IPS DF 6.9 (cell line): ENCODE measurements at places on chromosomes 2 and 18.

DNA sequence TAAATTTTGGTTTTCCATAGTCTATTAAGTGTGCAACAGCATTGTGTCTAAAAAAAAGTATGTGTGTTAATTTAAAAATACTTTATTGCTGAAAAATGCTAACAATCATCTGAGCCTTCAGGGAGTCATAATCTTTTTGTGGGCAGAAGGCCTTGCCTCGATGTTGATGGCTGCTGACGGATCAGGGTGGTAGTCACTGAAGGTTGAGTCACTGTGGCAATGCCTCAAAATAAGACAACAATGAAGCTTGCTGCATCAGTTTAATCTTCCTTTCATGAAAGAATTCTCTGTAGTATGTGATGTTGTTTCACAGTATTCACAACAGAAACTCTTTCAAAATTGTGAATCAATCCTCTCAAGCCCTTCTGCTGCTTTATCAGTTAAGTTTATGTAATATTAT is 31.3 kb downstream of the HDHD2 start:
- no peak for DNase-seq

DNA sequence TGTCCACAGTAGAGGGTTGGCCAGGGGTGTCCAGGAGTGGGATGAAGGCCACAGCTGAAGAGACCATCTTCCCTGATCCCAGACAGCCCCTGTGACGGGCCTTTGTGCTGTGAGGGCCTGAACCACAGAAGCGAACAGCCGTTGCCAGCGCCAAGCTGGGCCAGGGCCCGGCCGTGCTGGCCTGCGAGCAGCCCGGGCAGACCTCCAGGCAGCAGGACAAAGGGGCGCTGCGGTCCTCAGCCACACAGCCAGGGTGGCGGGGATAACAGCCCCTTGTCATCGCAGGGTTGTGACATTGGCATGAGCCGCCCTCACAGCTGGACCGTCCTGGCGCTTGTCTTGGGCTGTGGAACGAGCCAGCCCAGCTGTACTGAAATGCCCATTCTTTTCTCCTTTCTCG is 161.1 kb downstream of the FAM210A start:
- no peak for DNase-seq

DNA sequence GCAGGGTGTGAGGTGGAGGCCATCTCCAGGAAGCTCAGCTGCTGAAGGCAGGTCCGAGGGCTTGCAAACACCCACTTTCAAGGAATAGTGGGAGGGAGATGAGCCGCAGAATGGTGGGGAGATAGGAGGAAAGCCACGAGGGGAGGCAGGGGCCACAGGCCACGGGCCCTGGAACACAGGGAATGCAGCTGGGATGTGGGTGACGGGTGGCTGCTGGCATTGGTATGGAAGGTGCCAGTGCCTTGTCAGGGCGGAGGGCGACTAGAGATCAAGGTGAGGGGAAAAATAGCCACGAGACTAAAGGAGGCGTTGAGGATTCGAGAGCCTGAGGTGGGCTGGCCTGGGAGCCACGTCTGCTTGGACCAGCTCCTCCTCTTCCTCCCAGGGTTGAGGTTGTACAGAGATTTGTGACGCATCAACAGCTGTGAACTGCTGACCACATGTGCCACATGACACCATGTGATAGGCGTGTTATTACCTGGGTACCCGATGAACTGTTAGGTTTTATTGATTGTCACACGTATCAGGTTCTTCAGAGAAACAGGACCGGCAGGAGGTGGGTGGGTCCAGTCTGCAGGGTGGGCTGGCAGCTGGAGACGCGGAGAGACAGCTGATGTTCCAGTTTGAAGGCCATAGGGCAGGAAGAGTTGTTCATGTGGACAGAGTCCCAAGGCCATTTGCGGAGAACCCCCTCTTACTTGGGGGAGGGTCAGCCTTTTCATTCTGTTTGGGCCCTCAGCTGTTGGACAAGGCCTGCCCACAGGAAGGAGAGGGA is 9.9 kb downstream of the IMPA2 start:
- no peak for DNase-seq

GRCh38 chr2:134549104-134549503 is 169.7 kb downstream of the TMEM163 start:
- no peak for DNase-seq

GRCh38 chr2:222256250-222256649 is 42.5 kb downstream of the PAX3 start:
- DNase-seq, result no peak

- no peak for DNase-seq
These were observed 81.7 kb upstream of the FAM98A start for GRCh38 chr2:33680644-33681363.

- no peak for DNase-seq
These were observed 2.0 kb downstream of the ACAA2 start for GRCh38 chr18:49811151-49811938.

DNA sequence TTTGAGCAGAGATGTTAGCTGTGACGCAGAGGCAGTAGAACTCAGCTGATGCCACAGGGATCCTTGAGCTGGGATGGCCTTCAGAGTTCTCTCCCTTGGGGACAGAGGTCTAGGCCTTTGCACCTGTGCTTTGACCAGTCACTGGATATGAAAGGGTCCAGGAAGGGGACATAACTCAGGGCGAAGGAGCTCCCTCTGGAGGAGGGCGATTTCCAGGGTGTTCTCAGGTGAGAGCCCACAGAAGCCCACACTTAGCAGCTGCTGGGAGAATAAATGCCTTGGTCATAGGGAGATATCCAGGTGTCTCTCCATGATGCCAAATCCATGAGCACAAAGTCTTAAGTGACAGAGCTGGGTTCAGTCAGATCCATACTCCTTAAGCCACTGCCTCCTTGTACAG is 369.2 kb downstream of the NYAP2 start:
- no peak for DNase-seq

DNA sequence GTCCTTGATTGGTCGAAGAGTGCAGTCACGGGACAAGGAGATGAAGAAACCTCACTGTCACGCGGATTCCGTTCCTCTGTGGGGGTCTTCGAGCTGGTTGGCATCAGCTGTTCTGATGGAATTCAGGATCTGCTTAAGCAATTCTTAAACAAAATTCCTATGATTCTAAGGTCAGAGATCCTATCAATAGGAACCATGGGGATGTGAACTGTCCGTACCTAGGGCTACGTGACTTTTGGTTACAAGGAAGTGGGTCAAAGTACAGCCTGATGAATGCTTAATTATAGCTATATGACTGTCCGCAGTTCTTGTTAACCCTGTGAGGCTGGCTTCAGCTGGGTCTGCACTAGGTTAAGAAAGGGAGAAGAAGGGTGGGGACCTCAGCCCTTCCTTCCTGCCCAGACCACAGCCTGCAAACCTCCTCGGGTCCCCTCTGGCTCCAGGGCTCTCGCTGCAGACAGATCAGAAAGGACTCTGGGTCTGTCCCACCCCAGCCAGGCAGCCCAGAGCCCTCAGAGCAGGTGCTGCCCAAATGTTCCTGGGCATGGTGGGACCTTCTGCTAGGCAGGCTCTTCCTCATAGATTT is 44.2 kb upstream of the TAF1B start:
- DNase-seq, result no peak

- no peak for DNase-seq
These were observed 1134.2 kb upstream of the ZEB2 start for GRCh38 chr2:145654156-145654555.

DNA sequence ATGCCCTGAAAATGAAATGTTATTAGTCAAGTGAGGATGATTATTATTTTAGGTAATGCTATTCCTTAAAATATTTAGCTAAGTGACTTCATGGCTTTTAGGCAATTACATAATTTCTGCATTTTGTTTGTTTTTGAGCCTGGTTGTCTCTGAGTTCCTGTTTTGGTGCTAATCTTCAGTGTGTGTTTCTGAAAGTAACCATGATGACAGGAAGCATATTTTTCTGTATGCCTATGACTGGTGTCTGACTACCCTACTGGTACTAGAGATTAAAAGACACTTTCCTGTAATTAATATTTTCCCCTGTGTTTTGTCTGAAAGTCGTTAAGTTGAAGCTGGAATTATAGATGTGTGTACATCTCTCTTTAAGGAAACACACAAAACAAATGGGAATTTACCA is 295.0 kb upstream of the SPRED2 start:
- DNase-seq, result no peak

DNA sequence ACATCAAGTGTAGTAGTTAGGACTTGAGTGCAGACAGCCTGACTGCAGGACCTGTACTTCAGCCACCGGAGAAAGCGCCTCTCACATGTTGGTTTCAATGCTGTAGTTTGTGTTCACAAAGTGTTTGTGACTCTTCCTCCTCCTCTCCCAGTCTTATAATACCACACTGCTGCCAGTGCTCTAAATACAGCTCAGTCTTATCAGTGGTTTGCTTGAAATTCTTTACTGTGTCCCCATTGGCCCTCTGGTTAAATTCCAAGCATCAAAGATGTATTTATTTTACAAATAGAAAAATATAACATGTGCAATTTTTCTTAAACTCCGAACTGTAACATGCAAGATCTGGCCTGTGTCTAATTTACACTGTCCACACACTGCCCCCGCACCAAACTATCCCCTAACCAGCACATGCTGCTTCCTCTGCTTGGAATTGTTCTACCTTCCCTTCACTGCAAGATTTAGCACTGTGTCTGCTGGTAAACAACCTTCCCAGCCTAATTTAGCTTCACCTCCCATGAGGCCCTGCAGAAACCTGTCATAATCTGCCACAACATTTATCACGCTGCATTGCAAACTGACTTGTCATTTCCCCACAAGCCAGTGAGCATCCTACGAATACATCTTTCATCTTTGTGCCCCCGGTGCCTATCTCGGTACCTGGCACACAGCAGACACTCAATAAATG is 77.1 kb downstream of the SUMO1 start:
- no peak for DNase-seq

DNA sequence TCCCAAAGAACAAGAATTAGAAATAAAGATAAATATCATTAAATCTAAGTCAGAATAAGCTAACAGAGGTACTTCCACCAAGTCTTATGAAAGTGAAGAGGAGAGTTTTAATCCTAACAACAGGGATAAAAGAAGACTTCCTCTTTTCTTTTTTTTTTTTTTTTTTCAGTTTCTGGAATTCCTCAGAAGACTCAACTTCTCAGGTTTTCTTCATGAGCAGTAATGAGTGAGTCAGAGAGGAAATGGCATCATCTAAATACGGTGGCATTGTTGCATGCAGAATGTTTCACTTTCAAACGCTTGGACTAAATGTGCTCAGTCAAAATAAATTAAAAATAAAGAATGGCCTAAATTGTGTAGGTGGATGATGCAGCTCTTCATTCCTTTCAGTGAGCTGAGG is 45.6 kb upstream of the ARHGAP15 start:
- no peak for DNase-seq

GRCh38 chr2:174924061-174924693 is 81.0 kb downstream of the CHN1 start:
- DNase-seq, result no peak

GRCh38 chr2:200476836-200477235 is 33.0 kb downstream of the KCTD18 start:
- no peak for DNase-seq

- no peak for DNase-seq
These were observed 1.0 kb downstream of the MARS2 start for GRCh38 chr2:197705912-197706838.

DNA sequence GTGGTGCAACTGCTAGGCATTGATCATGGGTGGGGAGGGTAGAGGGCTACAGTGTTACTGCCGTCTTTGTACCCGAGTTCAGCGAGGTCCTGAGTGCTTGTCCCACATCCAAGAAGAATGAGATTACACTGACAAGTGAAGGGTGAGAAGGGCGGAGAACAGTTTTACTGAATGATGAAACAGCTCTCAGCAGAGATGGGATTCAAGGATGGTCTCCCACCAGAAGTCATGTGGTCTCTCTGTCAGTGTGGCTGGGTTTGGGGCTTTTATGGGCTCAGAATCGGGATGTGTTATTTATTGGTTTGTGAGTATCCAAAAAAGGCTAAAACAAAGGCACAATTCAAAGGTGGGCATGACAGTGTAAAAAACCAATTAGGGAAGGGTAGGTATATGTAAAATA is 10.8 kb upstream of the ASB1 start:
- DNase-seq, result no peak

DNA sequence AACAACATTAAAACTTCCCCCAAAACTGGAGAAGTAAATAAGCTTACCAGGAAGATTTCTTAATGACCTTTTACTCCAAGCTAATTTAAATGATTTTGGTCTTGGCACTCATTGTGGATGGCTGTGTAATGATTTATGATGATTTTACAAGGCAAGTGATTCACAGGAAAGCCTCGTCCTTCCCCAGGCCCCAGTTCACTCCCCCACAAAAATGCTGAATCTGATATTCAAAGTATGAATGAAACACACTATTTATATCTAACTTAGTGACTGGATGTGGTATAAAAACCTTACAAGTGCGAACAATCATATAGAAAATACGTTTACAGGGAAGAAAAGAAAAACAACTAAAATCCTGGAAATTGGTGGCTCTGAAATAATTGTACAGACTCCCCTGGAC is 49.8 kb downstream of the ZNF516 start:
- no peak for DNase-seq

GRCh38 chr18:11845654-11846053 is 5.6 kb upstream of the CHMP1B start:
- DNase-seq, result no peak

DNA sequence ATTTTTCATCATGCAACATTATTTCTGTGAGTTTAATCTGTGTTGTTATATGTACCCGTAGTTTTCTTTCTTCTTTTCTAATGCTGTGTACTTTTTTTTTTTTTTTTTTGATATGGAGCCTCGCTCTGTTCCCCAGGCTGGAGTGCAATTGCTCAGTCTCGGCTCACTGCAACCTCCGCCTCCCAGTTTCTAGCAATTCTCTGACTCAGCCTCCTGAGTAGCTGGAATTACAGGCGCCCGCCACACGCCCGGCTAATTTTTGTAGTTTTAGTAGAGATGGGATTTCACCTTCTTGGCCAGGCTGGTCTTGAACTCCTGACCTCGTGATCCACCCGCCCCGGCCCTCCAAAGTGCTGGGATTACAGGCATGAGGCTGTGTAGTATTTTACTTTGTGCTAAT is 155.4 kb downstream of the GALR1 start:
- no peak for DNase-seq

DNA sequence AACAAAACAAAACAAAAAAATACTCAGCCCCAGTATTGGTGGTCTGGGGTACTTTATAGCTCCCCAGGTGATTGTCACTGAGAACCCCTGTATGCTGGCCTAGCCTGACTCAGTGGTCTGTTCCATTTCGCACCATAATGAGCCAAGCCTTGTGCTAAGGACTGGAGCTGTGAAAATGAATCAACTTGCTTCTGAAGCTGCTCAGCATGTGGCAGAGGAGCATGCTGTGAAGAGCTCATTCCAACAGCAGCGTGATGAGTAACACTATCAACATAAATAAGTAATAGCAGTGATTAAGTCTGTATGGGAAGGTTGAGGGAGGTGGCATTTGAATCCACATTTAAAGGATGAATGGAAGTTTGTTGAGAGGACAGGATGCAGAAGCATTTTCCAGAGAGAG is 67.2 kb upstream of the ATL2 start:
- DNase-seq, result no peak

GRCh38 chr2:38315707-38316333 is 61.3 kb downstream of the ATL2 start:
- peak; percentile 31 for DNase-seq
